ENCODE measurements at places on chromosomes 13 and 19. TPM values are rescaled to one million over a fixed set of nuclear protein-coding genes. Genes with fewer than 3 reads are reported as not detected.

GRCh38 chr13:78022164-78022877, 103.7 kb upstream of the EDNRB start:
- peak; percentile 29 for DNase-seq

IGSF23 gene
- total RNA-seq: not detected

DNA sequence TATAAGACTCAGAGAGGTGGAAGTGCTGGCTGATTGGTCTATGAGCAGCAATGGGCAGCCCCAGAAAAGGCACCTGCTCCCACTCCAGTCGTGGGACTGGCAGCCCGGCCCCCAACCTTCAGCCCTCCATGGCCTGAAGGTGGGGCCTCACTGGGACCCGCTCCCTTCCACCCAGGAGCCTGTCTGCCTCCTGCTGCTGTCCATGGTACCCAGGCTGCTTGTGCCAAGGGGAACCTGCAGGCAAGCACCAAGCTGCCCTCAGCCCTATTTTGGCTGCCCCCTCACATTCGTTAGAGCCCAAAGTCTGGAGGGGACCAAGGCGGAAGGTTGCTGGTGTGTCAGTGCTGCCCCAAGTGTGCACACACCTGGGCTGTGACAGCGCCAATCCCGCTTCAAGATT, 2304.9 kb downstream of the PCDH9 start:
- DNase-seq: no peak

ZNF100 gene
- 6.0 TPM for total RNA-seq

SERPINE3 gene
- not detected for total RNA-seq

DNA sequence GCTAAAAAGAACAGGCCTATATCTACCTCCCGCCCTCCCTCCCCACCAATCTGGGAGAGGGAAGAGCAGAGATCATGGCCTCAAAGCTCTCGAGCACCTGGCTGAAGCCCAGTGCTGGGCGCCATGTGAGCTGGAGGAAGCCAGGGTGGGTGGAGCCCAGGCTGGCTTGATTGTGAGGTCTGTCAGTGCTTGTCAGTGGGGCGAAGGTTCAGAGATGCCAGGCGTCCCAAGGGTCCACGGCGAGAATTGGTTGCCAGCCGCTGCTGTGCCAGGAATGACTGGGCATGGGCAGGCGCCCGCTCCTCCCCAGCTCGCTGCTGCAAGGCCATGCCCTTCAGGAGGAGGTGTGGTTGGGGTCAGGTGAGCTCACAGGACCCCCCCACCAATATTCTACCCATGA, 11.5 kb downstream of the BEST2 start:
- DNase-seq: peak; percentile 89

GIPR gene
- total RNA-seq: 5.6 TPM

LSR gene
- total RNA-seq: 7.0 TPM

- DNase-seq: no peak
These were observed 427 bp downstream of the RTBDN start for GRCh38 chr19:12833738-12834565.

CLEC17A gene
- total RNA-seq: not detected

DNA sequence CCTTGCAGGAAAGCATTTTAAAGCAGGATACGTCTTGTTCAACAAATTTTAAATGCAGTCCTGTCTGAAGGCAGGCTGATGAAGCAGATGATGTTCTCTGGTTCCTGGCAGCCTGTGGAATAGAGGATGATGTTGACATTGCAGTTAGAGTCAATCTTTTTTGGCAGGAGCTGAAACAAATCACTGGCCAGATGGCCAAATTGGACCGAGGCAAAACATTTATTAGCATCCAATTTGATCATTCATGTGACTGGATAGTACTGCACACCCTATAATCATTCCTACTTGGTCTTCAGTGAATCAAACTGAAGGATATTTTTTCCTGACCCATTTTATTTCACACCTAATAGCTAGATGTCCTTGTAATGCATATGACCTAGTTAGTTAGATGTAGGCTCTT, 172.2 kb upstream of the SLC10A2 start:
- DNase-seq: no peak

GSX1 gene
- total RNA-seq: not detected

LILRB4 gene
- 20.0 TPM for total RNA-seq

DNA sequence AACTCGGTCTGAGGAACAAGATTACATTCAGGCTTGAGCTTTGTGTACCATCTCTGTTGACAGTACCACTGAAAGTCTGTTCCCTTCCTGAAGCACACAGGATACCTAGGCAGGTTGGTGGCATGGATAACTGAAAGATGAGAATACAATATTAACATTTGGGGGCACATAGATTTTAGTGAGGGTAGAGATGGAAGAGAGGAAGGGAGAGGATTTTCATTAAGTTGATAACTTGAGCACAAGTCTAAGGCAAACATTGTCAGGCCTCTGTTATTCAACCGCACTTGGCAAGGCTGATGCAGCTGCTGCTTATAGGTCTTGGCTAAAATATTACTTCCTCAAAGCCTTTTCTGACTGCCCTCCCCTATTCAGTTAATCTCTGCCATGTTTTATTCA, 10.9 kb downstream of the MIR17HG start:
- DNase-seq: no peak

DNA sequence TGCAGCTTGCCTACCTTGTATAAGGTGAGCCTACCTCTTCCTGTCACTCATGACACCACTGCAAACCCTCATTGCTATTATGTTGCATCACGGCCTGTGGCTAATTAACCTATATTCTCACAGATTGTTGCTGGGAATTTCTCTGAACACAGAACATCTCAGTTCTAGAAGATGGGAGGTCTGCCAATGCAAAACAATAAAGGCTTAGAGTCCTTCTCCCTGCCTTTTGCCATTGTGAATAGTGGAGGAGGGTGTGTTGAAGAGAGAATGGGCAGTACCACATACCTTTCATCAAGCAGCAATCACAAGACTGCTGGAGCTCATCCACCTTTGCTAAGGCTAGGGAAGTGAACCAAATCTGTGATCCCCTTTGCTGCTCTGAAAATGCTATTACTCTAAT, 34.4 kb downstream of the WDFY2 start:
- DNase-seq: no peak

GRCh38 chr13:95221971-95222732, 79.1 kb downstream of the ABCC4 start:
- no peak for DNase-seq

DNA sequence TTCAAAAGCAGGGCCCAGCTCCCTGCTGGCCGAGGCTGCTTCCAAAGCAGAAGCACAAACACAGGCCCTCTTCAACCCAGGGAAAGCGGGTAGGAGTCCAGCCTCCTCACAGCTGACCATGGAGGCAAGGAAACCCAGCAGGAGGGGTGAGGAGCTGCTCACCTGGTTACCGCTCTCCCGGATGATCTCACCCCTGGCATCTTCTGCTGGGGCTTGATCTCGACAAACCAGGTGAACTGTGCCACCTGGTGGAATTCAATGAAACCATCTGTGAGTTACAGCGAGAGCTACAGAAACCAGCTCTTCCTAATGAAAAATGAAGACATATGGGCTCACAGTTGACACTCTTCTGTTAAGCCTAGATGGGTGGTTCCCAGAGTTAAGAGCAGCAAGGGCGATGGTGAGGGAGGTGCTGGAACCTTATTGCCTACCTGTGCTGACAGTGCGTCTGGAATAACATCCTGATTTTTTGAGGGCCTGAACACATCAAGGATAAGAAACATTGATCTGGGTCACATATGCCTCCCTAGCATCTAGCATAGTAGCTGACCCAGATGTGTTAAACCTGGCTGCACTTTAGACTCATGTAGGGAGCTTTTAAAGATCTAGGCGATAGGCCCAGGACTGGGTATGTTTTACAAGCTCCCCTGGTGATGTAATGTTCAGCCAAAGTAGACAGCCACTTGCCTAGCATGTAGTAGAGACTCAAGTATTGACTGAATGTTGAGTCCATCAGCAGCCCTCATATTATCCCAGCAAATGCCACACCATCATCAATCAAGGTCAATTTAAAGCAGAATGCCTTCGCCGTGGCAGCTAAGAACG, 6.1 kb downstream of the DHRS12 start:
- DNase-seq: no peak

MAST1 gene
- 1.7 TPM for total RNA-seq

DNA sequence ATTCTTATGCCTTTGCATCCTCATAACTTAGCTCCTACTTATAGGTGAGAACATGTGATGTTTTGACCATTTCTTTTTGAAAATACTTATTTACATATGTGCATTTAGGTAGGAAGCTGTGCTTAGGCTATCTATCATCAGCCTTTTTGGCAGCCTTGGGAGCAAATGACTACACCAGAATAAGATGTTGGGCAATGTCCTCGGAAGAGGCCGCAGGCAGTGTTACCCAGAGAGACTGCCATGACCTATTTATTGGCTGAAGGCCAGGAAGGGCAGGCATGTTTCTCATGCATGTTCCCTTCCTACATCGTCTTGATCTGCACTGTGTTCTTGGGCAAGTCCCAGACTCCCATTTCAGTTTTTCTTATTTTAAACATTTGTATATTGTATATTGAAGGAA, 122.3 kb downstream of the B3GLCT start:
- no peak for DNase-seq

GRCh38 chr19:33472691-33473652, 48.6 kb downstream of the PEPD start:
- no peak for DNase-seq

STARD13 gene
- 19.8 TPM for total RNA-seq

CBY2 gene
- not detected for total RNA-seq

- no peak for DNase-seq
These were observed 175.1 kb downstream of the ITGBL1 start for GRCh38 chr13:101627556-101627943.

GRCh38 chr19:42467183-42467760, 24.5 kb upstream of the CXCL17 start:
- DNase-seq: no peak

LILRA2 gene
- 2.5 TPM for total RNA-seq

DNA sequence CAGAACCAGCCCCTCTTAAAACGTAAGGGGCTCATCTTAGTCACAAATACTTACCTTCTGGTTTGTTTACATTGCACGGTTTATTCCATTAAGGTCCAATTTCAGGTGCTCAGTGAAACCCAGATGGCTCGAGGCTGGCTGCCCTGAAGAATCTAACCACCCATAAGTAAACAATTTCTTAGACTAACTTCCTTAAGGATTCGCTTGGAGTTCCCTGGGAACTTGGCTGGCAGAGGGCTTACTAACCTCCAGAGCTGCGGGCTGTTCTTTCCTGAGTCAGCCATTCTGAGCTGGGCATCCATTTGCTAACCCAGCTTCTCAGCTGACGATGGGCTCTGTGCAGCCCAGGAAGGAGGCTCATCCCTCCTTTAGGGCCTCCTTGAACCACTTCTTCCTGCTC, 262.1 kb downstream of the FGF9 start:
- no peak for DNase-seq

DNA sequence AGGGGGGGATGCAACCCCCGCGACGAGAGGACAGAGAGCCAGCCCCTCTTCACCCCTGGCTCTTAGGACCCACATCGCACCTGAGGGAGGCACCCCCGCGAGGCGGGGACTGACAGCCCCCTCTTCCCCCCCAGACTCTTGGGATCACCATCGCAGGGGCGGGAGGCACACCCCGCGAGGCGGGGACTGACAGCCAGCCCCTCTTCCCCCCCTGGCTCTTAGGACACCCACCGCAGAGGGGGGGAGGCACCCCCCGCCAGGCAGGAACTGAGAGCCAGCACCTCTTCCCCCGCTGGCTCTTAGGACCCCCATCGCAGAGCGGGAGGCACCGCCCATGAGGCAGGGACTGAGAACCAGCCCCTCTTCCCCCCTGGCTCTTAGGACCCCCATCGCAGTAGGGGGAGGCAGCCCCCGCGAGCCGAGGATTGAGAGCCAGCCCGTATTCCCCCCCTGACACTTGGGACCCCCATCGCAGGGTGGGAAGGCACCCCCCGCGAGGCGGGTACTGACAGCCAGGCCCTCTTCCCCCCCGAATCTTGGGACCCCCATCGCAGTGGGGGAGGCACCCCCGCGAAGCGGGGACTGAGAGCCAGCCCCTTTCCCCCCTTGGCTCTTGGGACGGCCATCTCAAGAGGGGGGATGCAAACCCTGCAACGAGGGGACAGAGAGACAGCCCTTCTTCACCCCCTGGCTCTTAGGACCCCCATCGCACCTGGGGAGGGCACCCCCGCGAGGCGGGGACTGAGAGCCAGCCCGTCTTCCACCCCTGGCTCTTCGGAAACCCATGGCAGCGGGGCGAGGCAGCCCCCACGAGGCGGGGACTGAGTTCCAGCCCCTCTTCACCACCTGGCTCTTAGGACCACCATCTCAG, 2425.1 kb upstream of the PCDH20 start:
- no peak for DNase-seq

- DNase-seq: no peak
These were observed 262.6 kb upstream of the RXFP2 start for GRCh38 chr13:31476753-31477152.

- DNase-seq: no peak
These were observed 5.1 kb downstream of the OR10H1 start for GRCh38 chr19:15810335-15810734.

TDRD3 gene
- 23.5 TPM for total RNA-seq

ZNF793 gene
- 7.7 TPM for total RNA-seq

DNA sequence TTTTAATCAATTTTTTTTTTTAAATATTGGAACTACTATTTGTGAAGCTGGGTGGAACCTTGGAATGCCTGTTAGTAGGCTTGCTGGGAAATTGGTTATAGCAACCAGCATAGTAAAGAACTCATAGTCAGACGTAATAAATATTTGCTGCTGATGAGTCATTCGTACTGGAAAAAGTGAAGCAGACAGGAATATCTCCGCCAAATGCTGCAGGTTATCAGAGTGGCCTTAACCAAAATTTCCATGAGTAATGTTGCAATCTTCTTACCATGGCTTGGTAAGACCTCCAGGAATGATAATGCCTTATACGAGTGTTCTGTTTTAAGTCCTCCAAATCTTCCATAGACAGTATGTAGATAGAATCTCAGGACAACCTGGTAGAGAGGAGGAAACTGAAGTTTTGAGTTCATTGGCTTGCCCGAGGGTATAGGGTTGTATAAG, 34.2 kb downstream of the MBNL2 start:
- DNase-seq: no peak

GRCh38 chr19:11265177-11265784, 3.0 kb upstream of the DOCK6 start:
- DNase-seq: no peak

- no peak for DNase-seq
These were observed 133.0 kb downstream of the SIPA1L3 start for GRCh38 chr19:38039966-38040365.

GRCh38 chr13:107721125-107721869, 494.0 kb downstream of the LIG4 start:
- DNase-seq: no peak

S1PR5 gene
- 1.7 TPM for total RNA-seq
